Activated gamma-delta T cell treated with anti-CD3 and anti-CD28 coated beads, Interleukin-2, amount 50 U/mL, for 16 hours (primary cell): ENCODE measurements at places on chromosomes 12 and 14.

DNA sequence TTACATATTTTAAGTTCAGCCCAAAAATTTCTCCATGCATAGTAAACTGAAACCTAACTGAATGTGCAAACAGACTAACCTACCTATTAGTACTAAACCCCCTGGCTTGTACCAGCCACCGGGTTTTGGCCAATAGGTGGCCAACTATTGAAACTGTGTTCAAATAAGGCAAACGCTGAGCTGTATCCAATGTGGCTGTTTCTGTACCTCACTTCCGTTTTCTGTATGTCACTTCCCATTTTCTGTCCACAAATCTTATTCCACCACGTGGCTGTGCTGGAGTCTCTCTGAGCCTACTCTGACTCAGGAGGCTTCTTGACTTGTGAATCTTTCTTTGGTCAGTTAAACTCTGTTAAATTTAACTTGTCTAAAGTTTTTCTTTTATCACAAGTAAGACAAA lies 6.0 kb upstream of the FBXO34 start:
- DNase-seq: no peak

- DNase-seq: no peak
Observed at GRCh38 chr12:104274811-104275210, 28.7 kb upstream of the EID3 start.

DNA sequence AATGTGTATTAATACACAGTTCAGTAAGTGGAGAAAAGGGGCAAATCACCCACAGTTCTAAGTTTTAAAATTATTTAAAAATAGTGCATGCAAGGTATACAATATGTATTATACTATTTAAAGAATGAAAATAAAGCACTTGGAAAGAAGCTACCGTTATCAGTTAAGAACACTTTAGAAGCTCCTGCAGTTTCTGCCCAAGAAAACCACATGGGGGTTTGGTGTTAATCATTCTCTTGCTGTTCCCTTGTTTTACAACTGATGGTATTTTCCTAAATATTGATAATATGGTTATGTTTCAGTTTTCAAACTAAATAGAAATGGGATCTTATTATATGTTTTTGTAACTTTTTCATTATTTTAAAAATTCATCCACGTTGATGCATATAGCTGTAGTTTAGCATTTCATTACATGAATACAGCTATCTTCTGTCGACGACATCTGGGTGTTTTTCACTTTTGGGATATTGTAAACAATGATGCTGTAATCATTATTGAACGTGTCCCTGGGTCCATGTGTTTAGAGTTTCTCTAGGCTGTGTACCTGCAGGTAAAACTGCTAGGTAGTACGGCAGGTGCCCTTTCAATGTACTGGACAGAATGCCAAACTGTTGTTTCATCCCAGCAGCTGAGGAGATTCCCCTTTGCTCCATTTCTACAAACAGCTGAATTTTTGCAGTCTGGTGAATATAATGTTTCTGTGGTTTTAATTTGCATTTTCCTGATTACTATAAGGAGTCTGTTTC lies 64.1 kb downstream of the APPL2 start:
- no peak for DNase-seq

DNA sequence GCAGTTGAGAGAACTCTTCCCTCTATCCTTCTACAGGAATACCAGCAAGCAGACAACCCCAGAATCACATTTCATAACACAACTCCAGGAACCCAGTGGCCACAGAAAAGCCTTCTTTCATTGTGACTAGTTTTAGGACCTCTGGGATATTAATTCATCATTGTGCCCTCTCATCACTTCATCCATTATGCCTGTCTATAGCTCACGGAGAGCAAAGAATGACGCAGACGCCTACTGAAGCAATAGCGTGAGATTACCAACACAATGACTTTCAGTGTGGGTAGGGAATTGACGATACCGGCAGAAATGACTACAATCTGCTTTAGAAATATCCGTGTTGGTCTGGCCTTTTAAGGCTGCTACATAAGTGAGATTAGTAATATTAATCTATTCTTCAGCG lies 158.1 kb upstream of the FOXG1 start:
- no peak for DNase-seq

GRCh38 chr12:5577741-5578140 lies 145.8 kb downstream of the NTF3 start:
- no peak for DNase-seq

GRCh38 chr14:70019695-70020094 lies 140.5 kb downstream of the SMOC1 start:
- no peak for DNase-seq

GRCh38 chr12:108305991-108306501 lies 33.1 kb downstream of the CMKLR1 start:
- DNase-seq: no peak
